ENCODE measurements at places on chromosomes 4 and X.

GRCh38 chr4:11468901-11469300 lies 40.2 kb upstream of the HS3ST1 start:
- no peak for DNase-seq

- no peak for DNase-seq
Measured at GRCh38 chrX:119150163-119151050, 22.8 kb upstream of the KIAA1210 start.

GRCh38 chrX:74449322-74449936 lies 28.1 kb downstream of the SLC16A2 start:
- no peak for DNase-seq

- no peak for DNase-seq
Measured at GRCh38 chr4:40984051-40984450, 230.3 kb downstream of the APBB2 start.

- DNase-seq: no peak
Measured at GRCh38 chr4:123259676-123260646, 136.6 kb upstream of the SPRY1 start.

DNA sequence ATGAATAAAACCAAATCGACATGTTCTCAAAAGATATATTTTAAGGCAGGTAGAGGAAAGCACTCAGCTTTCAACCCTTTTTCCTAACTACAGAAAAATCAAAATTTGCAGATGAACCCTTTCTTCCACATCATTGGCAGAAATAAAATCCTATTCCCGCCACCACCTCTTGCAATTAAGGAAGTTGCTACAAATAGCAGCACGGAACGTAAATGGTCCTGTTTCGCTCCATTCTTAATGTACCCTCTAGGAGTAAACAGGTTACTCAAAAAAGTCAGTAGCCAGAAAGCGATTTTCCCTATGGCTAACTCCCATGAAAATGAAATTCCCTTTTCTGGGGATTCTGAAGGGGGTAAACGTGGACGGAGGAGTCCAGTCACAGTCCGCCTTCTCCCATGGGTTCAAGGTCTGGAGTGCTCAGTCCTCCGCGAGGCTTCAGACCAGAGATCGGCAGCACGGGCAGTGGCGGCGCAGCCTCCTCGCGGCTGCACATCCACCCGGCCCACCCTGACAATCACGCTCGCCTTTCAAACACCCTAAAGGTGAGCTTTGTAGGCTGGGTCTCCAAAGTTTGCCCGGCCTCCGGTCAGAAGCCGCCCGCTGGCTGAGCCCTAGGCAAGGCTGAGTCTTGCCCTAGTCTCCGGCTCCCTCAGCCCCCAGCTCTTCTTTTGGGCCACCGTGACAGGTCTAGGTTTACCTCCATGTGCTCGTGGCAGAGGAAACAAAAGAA lies 1.8 kb downstream of the ATP11C start:
- DNase-seq: no peak

- DNase-seq: peak; percentile 62
Measured at GRCh38 chrX:39613997-39614679, 483.6 kb downstream of the BCOR start.

GRCh38 chrX:131677655-131678628 lies 134.1 kb downstream of the OR13H1 start:
- DNase-seq: peak; percentile 62

DNA sequence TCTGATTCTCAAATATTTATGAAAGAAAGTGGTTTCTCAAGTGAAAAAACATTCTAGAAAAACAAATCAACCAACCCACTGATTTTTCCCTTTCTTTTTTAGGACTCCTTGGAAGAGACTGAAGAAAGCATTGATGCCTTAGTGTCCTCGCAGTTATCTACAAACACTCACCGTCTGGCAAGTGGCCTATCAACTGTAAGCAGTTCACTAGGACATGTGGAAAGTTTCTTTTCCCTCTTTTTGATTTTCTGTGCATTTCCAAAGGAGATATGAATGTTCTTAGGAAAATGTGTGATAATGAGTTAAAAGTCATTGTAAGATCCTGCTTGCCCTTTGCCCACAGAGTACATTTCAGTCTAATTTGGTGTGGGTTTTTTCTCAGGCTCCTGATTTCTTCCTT lies 95.9 kb downstream of the SYTL5 start:
- no peak for DNase-seq

DNA sequence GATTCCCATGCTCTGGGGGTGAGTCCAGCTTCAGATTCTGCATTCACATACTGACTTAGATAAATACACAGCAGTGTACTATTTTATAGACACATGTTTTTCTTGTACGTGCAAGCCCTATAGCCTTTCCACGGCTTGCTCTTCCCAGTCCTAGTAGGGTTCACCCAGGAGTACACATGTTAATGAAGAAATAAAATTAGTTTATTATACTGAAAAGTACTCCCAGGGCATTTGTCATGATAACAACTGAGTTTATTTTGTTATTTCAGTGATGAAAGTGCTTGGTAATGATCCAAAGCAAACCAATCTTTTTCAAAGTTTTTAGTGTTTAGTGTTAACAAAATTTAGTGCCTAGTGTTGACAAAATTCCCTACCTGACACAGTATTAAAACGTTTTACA lies 21.3 kb downstream of the MAPK10 start:
- no peak for DNase-seq

DNA sequence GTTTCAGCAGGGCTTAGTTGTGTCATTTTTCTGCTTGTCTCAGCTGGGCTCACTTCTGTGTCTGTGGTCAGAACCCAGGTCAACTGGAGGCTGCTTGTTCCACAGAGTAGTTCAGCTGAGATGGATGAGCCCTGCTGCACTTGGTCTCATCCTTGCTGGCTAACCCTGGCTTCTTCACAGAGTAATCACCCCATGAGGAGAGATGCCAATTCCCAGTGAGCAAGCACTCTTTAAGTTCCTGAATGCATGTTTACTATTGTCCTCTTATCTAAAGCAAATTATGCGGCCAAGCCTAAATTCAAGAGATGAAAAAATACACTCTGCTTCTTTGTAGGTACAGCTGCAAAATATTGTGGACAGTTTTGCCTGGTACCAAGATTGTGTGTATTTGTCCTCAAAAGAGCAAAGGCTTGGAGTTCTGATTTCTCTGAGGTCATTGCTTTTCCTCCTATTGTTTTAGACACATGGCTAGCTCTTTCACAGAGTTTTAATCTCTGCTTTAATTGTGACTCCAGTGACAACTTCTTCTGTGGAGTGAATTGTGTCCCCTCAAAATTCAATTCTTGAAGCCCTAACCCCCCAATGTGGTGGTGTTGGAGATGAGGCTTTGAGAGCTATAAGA lies 236.6 kb upstream of the ANKRD50 start:
- no peak for DNase-seq

- no peak for DNase-seq
Measured at GRCh38 chr4:7824218-7824617, 115.4 kb downstream of the AFAP1 start.

GRCh38 chr4:76305971-76306881 lies at the start of gene STBD1:
STBD1 (plus strand) TSS chr4:76306733; CDS start chr4:76306770, 37 bp downstream.
- DNase-seq: peak; percentile 58

GRCh38 chrX:119708936-119709335 lies 16.0 kb upstream of the SEPTIN6 start:
- DNase-seq: no peak
